ENCODE measurements at places on chromosomes 4 and X.

DNA sequence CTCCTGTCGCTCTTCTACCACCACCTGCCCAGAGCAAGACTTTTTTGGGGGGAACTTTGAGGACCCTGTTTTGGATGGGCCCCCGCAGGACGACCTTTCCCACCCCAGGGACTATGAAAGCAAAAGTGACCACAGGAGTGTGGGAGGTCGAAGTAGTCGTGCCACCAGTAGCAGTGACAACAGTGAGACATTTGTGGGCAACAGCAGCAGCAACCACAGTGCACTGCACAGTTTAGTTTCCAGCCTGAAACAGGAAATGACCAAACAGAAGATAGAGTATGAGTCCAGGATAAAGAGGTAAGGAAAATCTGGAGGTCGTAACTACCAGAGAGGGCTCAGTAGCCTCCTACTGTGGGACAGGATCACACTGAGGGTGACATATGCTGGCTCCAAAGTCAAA is 364.5 kb downstream of the MAPK10 start:
- no peak for DNase-seq

- peak; percentile 74 for DNase-seq
These were observed 153.5 kb upstream of the FAM241A start for GRCh38 chr4:111991797-111992196.

DNA sequence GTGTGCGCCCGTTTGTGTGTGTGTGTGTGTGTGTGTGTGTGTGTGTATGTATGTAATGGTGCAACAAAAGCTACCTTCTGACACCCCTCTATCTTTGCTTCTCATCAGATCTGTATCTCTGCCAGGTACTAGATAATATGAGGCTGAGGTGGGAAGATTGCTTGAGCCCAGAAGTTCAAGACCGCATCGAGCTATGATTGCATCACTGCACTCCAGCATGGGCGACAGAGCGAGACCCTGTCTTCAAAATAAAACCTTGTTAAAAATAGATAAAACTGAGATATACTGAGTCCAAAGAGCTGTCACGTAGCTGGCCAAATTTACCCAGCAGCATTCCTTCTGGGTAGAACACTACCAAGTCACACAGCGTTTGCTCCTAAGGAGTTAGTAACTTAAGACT is 18.4 kb downstream of the NLGN4X start:
- no peak for DNase-seq

DNA sequence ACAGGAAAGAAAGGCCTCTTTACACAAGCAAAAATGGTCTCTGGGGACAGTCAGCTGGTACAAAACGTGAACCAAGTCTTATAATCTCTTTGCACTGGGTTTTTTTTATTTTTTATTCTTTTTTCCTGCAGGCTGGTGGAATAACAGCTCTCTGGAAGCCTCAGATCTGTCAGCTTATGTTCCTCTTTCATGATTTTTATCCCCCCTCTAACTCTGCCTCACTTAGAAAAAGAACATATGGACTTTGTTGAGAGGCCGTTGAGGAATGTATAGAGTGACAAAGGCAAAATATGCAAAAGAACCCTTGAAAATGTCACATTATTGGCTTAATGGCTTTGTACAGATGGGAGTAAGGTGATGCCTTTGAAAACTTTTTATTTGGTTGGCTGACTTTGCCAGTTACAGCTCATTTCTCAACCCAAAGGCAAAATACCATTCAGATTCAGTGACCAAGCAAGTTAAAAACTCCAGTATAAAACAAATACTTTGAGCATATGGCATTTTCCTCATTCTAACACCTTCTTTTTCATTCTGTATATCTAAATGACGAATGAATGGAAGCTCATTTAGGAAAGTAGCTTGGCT is 111.1 kb downstream of the RNF150 start:
- peak; percentile 66 for DNase-seq

GRCh38 chr4:1401409-1402020 is 4.7 kb downstream of the NKX1-1 start:
- DNase-seq, result no peak

DNA sequence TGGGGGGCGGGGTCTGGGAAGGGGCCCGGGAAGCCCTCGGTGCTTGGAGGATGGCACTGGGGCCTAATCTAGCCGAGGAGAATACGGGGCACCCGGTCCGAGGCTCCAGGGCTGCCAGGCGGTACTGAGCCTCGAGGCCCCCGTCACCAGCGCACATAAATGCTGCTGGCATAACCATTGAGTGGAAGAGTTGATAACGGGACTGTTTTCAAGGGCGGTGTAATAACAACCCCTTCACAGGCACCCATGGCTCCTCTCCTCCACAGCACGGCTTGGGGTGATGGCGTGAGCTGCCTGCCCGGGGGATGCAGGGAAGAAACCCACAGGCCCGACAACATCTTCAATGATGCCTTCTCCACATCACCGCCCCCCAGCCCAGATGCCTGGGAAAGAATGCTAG is 130.7 kb downstream of the FAM53A start:
- no peak for DNase-seq

DNA sequence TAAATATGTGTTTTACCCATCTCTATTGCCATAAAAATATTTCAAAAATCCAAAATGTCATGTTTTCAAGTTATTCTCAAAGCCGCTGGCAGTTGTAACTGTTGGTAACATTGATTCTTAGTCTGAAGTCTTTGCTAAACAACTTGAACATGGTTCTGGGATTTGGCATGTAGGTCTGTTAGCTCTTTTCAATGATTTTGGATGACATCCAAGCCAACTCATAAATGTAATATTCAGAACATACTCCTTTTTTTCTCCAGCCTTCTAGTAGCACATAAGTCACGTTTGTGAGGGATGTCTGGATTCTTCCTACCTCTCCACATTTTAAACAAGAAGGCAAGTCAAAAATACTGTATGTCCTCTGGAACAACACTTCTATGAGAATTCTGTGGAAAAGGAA is 305.3 kb downstream of the PRR32 start:
- DNase-seq, result no peak

GRCh38 chrX:40727581-40728252 is 7.6 kb downstream of the MED14 start:
- DNase-seq, result no peak

GRCh38 chrX:3216581-3217180 is 129.8 kb downstream of the MXRA5 start:
- DNase-seq, result no peak

DNA sequence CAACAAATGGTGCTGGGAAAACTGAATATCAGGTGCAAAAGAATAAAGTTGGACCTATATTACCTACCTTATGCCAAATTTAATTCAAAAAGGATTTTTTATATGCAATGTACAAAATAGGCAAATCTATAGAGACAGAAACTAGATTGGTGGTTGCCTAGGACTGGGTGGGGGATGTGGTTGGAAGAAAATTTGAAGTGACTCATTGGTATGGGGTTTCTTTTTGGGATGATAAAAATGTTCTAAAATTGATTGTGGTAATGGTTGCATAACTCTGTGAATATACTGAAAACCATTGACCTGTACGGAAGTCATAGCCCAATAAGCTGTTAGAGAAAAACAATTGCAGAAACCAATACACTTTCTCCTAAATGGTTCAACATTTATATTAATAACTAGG is 72.1 kb downstream of the COL4A5 start:
- no peak for DNase-seq

GRCh38 chrX:12790885-12791256 is 341 bp upstream of the PRPS2 start:
- DNase-seq, result no peak

GRCh38 chrX:37383313-37383712 is 34.1 kb downstream of the PRRG1 start:
- DNase-seq, result no peak

GRCh38 chr4:60743654-60744053 is 456.5 kb upstream of the ADGRL3 start:
- DNase-seq, result no peak

DNA sequence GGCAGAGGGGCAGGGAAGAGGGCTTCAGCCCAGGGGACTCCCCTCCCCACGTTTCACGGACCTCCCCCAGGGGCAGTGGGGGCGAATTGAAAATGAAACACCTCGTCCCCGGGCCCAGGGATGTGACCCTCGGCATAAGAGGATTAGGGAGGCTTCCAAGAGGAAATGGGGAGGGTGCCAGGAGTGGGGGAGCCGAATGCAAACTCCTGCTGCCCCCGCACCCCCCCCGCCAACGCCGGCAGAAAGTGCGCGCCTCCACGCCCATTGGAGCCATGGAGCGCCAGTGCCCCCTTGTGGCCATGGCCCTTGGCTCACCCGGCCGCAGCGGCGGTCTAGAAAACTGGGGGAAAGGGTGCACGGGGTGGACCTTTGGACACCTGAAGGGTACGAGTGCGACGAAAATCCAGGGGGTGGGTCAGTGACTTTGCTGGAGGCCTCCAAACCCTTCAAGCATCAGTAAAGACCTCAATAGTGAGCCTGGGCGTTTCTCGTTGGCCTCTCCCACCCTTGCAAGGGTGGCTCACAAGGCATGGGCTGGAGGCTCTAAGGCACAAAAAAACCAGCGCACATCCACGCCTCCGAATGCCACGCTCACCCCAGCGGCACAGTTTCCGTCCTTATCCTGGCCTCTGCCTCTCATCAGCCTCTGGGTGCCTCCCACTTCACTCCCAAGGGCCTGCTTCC is 120.8 kb upstream of the PJA1 start:
- DNase-seq, result peak; percentile 86

- no peak for DNase-seq
These were observed 41.8 kb upstream of the TXK start for GRCh38 chr4:48175806-48176205.

- DNase-seq, result no peak
These were observed 19.7 kb upstream of the BBS12 start for GRCh38 chr4:122712782-122713181.

DNA sequence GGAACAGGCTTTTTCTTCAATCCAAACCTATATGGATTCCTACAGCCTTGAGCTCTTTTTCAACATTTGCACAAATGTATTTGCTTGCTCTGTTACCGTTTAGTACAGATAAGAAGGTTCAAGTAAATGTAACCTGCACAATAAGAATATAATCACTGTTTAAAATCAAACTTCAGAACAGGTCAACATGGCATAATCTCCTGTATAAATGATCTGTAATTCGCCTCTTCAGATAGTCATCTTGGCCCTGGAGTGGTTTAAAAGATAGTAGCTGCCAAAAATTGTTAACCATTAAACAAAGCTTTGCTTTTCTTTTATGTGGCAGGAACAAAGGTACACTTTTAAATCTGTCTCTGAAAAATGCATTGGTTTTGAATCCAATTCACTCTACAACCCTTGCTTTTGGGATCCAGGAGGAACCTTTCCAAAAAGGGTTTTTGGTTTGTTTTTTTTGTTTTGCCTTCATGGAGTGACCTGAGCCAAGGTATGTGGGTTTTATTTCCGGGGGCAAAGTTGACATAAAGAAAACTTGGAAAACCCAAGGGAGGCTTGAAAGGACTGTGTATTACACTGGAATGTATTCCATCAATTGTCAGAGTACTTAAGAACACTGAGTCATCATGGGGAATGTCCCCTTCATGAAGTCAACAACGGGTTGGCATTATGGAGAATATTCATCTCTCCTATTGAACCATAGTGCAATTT is 210.4 kb upstream of the HCCS start:
- DNase-seq, result no peak

GRCh38 chrX:139892512-139892911 is 40.3 kb downstream of the ATP11C start:
- no peak for DNase-seq

DNA sequence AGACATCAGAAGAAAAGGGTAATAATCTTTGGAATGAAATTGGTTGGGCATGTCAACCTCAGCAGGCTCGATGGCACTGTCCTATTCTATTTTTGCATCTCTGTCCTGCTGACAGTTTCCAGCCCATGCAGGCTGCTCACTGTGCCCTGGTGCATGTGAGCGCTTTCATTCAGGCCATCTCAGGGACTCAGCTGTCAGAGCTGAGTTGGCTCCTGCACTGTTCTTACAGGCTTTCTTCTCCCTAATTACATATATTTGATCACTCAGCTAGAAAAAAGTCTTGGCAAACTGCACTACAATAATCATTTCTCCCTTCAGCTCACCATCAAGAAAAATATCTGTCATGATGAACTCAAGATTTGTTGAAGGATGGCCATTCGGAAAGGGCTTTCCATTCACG is 84.7 kb downstream of the RASL11B start:
- peak; percentile 41 for DNase-seq

- no peak for DNase-seq
These were observed 257.7 kb downstream of the OPHN1 start for GRCh38 chrX:68175562-68175961.
